SW 1271 (cell line): ENCODE measurements at places on chromosomes 2 and 18.

DNA sequence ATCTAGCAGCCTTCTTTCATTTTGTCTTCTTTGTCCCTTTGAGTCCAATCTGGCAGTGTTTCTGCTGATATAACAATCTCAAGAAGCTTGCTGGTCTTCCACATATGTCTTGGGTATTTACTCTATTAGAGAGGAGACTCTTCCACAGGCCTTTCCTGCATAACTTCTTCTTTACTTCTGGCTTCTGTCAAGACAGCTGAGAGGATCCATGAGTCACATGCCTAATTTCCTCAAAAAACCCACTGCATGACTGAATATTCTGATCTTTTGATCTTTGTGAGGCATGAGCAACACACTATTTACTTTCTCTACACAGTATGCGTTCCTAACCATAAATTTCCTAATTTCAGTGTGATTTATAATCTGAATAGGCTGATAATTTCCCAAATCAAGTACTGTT lies 5.1 kb upstream of the DCC start:
- no peak for DNase-seq

DNA sequence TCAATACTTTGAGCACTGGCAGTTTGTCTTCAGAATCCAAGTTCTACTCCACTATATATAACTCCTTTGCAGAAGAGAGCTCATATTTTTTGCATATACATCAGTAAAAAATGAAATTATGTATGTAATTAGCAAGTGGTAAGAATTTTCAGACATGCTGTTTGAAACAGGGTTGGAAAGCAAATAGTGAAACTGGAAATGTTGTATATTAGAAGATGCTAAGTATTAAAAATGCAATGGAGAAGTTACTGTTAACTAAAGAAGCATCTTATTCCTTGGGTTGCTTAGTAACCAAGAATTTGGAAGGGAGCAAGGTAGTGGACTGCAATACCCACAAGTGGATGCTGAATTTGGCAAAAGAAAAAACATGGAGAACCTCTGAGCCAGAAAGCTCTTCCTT lies 88.6 kb upstream of the DLGAP1 start:
- DNase-seq, result no peak

DNA sequence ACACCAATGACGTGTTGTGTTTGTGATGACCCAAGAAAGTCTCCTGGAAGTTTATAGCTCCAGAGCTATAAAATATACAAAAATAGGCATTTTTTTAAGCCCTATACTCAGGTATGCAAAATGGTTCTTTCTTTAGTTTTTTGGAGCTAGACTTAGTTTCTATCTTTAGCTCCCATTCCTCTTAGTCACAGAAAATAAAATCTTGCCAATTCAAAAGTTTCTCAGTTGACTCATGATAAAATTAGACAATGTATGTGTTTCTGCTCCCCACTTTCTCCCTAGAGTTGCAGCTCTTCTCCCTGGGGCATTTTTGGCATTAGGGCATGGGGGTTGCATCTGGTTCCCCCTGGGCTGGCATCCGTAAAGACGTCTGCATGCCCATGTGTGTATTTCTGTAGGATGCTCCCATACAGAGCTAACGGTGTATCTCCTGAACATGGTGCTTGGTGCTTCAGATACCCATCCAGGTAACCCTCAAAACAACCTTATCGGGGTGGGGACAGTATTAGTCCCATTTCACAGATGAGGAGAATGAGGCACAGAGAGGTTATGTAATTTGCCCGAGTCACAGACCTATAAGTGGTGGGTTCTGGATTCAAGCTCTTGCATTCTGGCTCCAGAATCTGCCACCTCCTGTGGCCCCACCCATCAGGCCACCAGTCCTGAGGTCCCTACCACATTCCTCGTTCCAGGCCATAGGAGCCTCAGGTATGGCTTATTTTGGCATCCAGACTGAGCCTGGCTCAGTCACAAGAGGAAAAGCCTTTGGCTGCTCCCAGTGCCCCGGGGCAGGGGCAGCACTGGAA lies 43.1 kb upstream of the ASAP2 start:
- no peak for DNase-seq

- no peak for DNase-seq
Measured at GRCh38 chr2:28155627-28156026, 237.0 kb upstream of the FOSL2 start.

- DNase-seq, result no peak
Measured at GRCh38 chr2:34401186-34401585, 802.1 kb upstream of the FAM98A start.

DNA sequence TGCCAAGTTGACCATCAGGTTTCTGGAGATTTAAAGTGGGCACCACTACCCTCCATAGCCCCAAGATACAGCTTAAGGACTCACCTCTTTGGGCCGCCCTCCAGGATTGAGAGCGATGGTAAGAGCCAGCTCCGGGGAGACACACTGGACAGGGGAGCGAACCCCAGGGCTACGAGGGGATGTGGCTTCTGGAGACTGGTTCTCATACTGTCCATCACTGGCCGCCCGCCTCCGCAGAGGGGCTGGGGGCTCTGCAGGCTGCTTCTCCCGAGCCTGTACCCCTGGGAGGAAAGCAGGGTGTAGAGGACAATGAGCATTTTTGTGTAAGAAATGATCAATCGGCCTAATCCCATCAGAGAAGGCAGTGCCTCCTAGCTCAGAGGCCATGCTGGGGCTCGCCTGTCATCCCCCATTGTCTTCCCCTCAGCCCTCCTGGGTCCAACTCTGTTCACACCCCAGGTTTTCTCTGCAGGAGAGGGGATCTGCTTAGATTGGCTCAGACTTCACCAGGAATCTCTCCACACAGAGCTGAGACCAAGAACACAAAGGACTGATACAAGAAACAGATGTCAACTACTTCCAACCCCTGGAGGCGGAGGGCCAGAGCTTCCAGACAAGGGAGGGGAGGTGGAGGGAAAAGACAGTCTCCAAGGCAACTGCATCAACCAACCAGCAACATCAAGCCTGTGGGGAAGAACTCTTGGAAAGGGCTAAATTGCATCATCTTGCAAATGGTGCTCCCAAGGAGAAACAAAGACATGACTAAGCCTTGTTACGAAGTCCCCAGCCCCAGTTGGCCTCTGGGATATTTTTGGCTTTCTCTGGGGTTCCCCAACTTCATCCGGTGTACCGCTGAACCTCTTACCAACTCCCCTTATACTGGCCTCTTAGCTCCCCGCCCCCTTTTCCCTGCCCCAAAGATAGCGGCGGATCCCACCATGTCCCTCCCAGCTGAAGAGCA lies 166.6 kb downstream of the TNS1 start:
- no peak for DNase-seq

GRCh38 chr2:4604767-4605166 lies 901.4 kb downstream of the DCDC2C start:
- no peak for DNase-seq

GRCh38 chr18:38035193-38035592 lies 469.6 kb upstream of the CELF4 start:
- no peak for DNase-seq
